Activated CD8-positive, alpha-beta T cell treated with anti-CD3 and anti-CD28 coated beads, Interleukin-2, amount 10 ng/mL, durations not matched to agents 7 days and 5 days (primary cell): ENCODE measurements at places on chromosomes 11 and 22. TPM values are rescaled to one million over a fixed set of nuclear protein-coding genes. Genes with fewer than 3 reads are reported as not detected.

The EFCAB6 gene
- 0.39 TPM for total RNA-seq

The OR52E8 gene
- total RNA-seq: not detected

DNA sequence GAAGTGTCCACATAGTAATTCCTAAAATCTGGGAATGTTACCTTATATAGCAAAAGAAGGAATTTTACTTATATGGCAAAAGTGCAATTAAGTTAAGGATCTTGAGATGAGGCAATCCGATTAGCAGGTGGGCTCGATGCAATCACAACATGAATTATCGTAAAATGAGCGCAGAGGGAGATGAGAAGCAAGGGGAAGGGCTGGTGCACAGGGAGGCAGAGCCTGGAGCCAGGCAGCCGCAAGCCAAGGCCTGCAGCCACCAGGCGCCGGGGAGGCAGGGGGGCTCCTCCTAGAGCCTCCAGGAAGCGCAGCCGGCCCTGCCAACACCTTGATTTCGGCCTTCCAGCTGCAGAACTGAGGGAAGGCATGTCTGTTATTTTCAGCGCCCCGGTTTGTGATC, 85.7 kb downstream of the CELSR1 start:
- H3K36me3 ChIP-seq: no peaks in the 10 kb centered on the region
- no peak overlapping the region for H3K4me3 ChIP-seq
- H3K4me1 ChIP-seq: no peaks in the 10 kb centered on the region
- H3K27me3 ChIP-seq: no peaks in the 10 kb centered on the region

DNA sequence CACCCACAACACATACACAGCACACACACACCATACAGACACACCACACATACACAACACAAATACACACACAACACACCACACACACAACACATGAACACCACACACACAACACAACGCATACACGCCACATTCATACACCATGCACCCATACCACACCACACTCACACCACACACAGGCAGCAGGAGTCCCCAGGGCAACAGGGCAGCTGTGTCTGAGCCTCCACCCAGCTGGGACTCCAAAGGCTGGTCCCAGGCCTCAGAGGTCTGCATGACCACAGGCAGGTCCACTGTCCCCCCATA, 3.3 kb upstream of the WNT7B start:
- H3K27ac ChIP-seq: no peak overlapping the region
- H3K27me3 ChIP-seq: peaks cover 18% of the 10 kb centered on the region
- no peaks in the 10 kb centered on the region for H3K36me3 ChIP-seq

- H3K36me3 ChIP-seq: no peaks in the 10 kb centered on the region
- peaks cover 18% of the 10 kb centered on the region for H3K4me1 ChIP-seq
- peaks cover 23% of the 10 kb centered on the region for H3K27me3 ChIP-seq
- H3K4me3 ChIP-seq: no peak overlapping the region
Measured at GRCh38 chr22:45265535-45265934, 19.2 kb upstream of the UPK3A start.
